Activated naive CD8-positive, alpha-beta T cell treated with anti-CD3 and anti-CD28 coated beads for 36 hours (primary cell): ENCODE measurements at places on chromosomes 11 and 22.
A peak's percentile ranks its signal among the peaks of the same experiment; 100 is the strongest.

- DNase-seq = no peak
Measured at GRCh38 chr11:12005476-12005875, 3.0 kb downstream of the DKK3 start.

- DNase-seq = no peak
Measured at GRCh38 chr22:35071784-35072183, 5.8 kb downstream of the ISX start.

GRCh38 chr22:17773606-17774205 lies 563 bp downstream of the BID start:
- peak; percentile 85 for DNase-seq

DNA sequence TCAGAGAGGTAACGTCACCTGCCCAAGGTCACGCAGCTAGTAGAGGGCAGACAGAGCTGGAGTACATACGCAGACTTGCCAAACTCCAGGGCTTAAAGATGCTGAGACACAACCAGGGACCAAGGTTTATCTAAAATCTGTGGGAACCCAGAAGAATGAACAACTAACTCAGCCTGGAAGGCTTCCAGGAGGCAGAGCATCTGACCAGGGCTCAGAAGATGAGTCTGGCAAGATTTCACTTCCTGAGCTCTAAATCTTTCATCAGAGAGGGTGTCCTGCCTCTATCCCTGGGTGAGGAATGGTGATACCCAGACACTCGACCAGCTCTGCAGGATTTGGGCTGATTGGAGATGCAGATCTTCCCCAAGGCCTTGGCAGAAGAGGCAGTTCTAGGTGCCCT lies 9.1 kb downstream of the GAL3ST1 start:
- DNase-seq = no peak

DNA sequence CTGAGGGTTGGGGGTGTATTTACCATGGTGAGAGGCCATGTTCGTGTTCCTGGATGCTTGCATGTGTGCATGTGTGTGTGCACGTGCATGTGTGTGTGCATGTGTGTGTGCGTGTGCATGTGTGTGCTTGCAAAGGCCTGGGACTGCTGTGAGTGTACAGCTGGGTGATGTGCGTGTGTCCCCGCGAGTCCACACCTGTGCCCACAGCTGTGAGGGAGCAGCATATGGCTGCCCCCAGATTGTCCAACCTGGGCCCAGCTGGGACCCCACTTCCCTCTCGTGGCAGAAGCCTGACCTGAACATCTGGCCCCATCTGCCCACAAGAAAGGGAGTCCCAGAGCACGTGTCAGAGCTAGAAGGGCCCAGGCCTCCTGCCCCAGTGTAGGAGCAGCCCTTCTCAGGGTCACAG lies 8.4 kb upstream of the CD248 start:
- DNase-seq = no peak

GRCh38 chr11:133934599-133935550 lies 21.9 kb downstream of the IGSF9B start:
- no peak for DNase-seq

GRCh38 chr11:12845739-12846358 lies 163.3 kb upstream of the RASSF10 start:
- no peak for DNase-seq

DNA sequence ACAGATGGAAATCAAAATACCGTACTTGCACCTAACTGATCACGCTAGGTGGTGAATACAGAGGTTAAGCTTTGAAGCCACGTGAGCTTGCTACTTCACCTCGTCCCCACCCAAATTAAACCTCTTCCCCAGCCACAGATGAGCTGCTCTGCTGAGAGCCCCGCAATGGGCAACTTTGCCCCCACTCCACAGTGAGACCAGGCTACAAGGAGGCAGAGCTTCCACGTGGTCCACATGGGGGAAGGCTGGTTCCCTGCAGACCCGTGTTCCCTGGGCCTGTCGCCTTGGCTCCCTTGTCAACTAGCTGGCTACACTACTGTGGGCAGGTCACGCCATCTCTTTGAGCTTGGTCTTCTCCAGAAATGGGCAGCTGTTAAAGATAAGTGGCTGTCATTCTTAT lies 10.9 kb downstream of the CD5 start:
- no peak for DNase-seq

DNA sequence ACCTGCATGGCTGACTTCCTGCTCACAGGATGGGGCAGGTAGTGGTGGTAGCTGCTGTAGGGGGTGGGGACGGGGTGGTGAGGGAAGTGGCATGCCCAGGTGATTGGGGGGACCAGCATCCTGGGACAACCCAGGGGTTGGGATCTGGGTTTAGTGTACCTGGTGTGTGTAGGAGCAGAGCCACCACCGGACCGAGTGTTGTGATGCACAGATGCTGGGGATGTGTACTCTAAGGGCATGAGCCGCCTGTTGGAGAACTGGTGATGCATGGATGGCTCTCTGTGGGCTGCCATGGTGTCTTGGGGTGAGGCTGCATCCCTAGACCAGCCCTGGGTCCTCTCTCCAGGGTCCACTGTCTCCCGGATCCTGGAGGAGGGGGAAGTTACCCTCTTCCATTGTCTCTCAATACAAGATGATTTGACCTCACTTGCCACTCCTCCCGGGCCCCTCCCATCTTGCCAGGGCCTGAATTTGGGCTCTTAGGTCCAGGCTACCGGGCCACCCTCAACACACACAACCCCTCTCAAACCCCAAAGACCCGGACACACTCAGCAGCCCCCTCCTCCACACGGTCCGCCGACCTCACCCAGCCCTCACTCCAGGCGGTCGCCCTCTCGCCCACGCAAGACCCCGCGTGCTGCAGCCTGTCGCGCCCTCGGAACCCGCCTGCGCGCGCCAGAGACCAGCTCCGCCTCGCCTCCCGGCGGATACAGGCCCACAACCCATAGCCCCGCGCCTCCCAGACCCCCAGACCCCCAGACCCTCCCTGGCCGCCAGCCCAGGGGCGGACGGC lies 619 bp downstream of the LRRC75B start:
- DNase-seq = peak; percentile 31

DNA sequence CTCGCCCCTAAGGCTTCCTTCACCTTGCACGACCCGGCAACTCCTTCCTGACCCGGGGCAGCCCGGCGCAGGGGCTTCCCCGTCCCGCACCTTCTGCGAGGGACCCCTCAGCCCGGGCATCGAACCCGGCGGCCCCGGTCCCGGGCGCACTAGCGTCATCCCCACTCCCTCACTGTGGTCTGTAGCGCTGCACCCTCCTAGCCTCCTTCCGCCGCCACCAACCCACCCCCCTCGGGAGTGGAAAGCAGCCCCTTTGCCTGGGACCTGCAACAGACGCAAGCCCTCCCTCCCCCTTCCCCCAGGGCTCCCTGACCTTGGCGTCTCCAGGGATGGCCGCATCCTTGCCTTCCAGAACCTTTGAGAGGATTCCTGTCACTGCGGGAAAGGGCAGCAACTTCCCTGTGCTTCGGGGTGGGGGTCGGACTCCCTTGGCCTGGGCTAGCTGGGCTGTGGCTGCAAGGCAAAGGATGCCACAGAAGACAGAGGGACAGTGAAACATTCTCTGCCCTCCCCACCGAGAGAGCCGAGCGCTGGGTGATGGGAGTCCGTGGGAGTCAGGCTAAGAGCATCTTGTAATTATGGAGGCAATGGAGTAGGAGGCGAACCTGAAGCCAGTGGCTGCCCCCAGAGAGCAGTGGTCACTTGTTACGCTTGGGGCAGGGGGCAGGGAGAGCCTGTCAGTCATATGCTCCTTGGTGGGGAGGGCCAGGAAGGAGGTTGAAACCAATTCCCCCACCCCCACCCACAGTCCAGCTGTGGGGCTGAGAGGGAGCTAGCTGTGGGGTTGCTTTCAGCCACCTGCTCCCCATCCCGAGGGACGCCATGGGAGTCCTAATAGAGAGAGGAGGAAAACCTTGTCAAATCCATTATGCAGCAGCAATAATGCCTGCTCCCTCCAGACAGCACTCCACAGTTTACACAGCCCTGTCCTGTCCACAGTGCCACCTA lies 920 bp downstream of the TMEM132A start:
- DNase-seq = no peak

GRCh38 chr11:56841210-56841810 lies 92.8 kb upstream of the OR9G4 start:
- DNase-seq = peak; percentile 5

DNA sequence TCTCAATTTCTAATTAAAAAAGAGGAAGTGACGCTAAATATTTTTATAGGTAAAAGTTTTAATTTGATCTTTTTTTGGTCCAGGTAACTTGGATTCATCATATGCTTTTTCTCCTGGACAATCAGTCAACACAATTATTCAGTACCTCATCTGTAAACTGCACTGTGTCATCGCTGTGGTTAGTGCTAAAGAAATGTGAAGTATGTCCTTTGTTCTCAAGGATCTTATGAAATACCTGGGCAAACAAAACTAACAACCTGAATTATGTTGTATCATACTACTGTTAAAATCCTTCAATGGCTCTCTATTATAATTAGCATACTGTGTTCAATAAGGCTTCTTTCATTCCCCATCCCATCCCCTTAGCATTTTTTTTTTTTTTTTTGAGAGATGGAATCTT lies 19.9 kb upstream of the SCN3B start:
- no peak for DNase-seq

DNA sequence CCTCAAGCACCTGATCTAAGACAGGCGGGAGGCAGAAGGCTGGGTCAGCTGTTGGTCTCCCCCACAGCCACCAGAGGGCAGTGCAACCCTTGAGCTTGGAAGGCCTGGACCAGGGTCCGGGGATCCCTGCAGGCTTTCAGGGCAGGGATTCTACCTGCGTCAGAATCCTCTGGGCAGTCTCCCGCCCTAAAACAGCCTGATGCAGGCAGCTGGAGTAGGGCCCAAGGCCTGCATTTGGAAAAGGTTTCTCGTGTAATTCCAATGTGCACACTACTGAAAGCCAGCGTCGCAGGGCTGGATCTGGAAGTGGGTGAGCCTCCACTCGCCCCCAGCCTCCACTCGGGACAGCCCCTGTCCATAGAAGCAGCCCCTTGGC lies 31.8 kb downstream of the BID start:
- peak; percentile 74 for DNase-seq

- DNase-seq = no peak
Measured at GRCh38 chr22:25169278-25170031, 30.2 kb upstream of the CRYBB3 start.
